H4 (cell line): ENCODE measurements at places on chromosomes 16 and 17. TPM values are rescaled to one million over a fixed set of nuclear protein-coding genes. Genes with fewer than 3 reads are reported as not detected.
A peak's percentile ranks its signal among the peaks of the same experiment; 100 is the strongest.

DNA sequence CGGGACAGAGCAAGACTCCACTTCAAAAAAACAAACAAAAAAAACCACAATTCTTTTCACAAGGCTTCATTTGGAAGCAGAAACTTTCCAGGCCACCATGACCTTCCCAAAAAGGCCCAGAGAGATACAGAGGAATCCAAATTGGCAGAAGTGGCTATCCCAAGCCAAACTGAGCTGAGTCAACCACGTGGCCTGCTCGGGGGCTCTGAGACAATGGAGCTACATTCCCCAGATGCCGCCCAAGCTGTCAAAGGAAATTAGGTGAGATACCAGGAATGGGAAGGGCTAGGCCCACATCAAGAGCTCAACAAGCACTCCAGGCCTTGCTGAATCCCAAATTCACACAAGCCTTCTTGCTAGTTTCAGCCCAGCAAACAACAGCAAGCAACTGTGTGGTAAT lies 5.7 kb upstream of the EXOSC6 start:
- DNase-seq = no peak

GRCh38 chr17:4934173-4934979 lies 2.3 kb downstream of the GP1BA start:
- peak; percentile 42 for DNase-seq

Gene TLCD2
- 1.2 and 1.4 TPM in 2 replicates for total RNA-seq

DNA sequence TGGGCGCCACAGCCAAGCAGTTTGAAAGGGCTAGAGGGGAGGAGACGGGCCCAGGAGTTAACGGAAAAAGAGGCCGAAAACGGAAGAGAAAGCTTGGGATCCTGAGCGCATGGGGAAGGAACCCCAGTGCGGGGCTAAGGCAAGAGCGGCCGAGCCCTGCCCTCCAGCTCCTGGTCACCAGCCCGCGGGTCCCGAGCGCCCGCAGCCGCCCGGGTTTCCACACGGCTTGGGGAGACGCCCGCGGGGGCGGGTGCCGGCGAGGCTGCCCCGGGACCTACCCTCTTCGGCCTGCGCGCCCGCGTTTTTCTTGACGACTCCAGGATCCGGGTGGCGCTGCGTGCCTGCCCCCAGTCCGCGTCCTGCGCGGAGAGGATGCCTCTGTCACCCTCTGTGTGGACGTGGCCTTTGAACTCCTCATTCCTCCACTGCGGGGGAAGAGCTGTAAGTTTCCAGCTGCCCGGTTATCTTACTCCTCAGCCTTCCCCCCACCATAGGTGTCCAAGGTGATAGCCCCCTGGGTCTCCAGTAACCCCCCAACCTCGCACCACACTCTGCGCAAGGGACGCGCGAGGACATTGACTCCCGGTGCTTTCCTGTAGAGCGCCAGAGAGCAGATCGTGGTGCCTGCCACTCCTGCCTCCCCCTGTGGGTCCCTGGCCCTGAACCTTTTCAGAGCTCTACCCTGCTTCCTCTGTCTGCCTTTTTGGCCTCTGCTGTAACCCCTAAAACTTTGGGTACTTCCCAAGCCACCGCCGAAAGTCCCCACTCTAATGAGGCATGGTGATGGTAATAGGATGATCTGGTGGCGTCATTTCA lies 1.7 kb upstream of the CDH11 start:
- DNase-seq = no peak

DNA sequence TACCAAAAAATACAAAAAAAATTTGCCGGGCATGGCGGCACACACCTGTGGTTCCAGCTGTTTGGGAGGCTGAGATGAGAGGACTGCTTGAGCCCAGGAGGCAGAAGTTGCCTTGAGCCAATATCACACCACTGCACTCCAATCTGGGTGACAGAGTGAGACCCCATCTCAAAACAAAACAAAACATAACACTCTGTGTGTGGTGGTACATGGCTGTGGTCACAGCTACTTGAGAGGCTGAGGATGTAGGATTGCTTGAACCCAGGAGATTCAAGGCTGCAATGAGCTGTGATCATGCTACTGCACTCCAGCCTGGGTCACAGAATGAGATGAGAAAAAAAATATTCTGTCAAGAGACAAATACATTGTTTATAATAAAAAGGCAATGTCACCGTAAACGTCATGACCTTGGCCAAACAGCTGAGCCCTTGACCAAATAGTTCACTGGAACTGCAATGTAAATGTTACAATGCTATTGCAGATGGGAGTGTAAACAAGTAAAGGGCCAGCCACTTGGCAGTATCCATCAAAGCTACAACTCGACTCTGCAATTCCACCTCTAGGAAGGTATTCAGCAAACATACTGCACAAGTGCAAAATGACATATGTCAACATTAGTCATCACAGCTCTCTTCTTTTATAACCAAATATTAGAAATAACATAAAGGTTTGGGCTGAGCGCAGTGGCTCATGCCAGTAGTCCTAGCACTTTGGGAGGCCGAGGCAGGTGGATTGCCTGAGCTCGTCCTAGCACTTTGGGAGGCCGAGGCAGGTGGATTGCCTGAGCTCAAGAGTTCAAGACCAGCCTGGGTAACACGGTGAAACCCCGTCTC lies 16.9 kb downstream of the EARS2 start:
- DNase-seq = no peak

GRCh38 chr17:82436601-82437324 lies 13.8 kb downstream of the CYBC1 start:
- DNase-seq = no peak

- no peak for DNase-seq
These were observed 823 bp downstream of the TNRC6C start for GRCh38 chr17:77959126-77959925.

- DNase-seq = no peak
These were observed 4.1 kb upstream of the UBALD1 start for GRCh38 chr16:4618645-4619418.

Gene LRRC46
- total RNA-seq = 0.27 and 0.35 TPM in 2 replicates

GRCh38 chr16:57091200-57091974 lies 996 bp upstream of the CPNE2 start:
- DNase-seq = peak; percentile 51

DNA sequence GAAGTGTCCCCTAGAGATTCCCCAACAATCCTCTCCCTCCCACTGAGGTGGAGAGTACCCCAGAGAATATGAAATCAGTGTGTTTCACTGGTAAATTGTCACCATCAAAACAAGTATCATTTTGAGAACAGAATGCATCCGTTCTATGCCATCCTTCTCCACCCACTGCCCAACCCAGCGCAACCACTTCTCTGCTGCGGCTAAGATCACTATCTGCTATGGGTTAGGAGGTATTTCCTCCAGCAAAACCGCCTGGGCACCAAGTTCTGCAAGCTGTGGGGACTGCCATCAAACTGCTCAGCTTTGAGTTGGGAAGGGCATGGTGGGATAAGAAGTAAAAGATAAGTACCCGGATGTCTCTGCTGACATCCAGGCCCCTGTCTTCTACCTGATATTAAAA lies 24.4 kb downstream of the CNTNAP1 start:
- DNase-seq = no peak
